ENCODE measurements at places on chromosomes 3 and 15.

GRCh38 chr3:65717676-65718346 lies 320.9 kb downstream of the MAGI1 start:
- no peak for DNase-seq

DNA sequence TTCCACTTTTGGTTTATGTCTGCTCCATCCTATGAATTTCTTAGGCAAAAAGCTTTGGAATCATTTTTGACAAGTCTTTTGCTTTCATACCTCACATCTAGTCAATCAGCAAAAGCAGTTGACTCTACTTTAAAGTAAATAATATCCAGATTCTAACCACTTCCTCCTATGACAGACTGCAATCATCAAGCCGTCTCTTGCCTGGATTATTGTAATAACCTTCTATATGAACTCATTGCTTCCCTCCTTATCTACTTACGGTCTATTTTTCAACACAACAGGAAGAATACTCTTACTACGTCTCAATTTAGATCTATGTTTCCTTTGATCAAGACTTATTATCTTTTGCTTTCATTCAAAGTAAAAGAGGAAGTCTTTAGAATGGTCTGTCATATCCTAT lies 20.7 kb downstream of the CLDN1 start:
- no peak for DNase-seq

DNA sequence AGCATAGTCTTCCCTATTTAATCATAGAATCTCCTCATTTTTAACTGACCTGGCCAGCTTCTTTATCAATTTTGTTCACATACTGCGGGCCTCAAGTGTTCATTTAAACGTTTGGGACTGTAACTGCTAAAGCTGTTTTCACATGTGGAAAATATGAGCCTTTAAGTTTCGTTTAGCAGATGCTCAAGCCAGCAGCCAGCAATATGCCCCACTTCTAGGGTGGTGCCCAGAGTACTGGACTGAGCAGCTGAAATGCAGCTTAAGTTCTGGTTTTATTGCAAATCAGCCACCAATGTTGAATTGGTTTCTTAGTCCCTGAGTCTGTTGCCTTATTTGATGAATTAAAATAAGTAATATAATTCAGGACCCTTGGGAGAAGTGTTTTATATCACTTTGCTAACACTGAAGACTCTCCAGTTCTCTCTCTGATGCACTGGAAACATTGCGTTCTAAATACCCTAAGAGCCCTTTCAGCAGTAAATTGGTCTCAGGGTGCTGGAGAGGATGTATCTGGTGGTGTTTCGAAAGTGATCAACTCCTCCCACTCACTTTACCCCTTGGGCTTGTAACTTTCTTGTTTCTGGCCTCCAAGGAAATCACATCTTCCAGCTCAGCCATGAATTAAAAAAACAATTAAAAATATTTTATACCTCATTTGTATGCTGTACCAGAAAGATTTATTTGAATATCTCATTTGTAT lies 61.7 kb downstream of the B3GALNT1 start:
- DNase-seq = no peak

DNA sequence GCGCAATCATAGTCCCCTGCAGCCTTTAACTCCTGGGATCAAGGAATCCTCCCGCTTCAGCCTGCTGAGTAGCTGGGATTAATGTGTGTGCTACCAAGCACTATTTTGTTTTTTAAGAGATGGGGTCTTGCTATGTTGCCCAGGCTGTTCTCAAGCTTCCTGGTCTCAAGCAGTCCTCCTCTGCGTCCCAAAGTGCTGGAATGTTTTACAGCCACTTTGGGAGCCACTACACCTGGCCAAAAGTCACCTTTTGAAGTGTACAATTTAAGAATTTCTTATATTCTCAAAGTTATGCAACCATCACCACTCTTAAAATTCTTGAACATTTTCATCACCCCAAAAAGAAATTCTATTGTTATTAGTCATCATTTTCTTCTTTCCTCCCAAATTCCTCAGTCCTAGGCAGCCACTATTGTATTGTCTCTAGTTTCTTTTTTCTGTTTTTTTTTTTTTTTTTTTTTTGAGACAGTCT lies 17.8 kb downstream of the CDV3 start:
- DNase-seq = peak; percentile 75

DNA sequence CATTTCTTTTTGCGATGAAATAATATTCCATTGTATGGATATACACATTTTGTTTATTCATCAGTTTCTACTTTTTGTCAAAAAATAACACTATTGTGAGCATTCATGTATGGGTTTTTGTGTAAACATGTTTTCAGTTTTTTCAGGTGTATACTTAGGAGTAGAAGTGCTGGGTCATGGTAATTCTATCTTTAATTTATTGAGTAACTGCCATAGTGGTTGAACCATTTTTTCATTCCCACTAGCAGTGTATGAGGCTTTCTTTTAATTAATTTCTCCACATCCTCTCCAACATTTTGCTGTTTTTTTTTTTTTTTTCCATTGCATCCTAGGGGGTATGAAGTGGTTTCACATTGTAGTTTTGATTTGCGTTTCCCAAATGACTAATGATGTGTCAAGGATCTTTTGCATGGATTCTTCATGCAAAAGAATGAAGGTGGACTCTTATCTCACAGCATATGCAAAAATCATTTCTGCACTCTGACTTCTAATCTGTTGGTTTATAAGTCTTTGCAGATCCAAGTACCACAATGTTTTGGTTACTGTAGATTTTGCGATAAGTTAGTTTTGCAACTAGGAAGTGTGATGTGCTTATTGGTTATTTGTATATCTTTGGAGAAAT lies 12.6 kb downstream of the ATP2C1 start:
- peak; percentile 59 for DNase-seq

DNA sequence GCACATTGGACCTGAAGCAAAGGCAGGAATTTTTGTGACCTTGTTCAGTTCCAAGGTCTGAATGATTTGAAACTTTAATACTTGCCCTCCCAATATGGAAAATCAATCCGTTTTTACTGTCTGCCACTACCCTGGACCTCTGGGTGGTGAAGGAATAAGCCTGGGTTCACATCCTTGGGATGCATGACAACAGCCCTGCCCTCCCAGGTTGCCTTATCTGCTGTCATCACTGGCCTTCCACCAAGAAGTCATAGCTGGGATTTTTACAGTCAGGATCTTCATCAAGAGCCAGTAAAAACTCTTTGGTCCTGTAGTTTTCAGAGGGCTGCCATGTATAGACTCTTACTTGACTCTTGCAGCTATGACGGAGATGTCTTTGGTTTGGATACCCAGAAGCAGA lies 128.6 kb downstream of the MYLK start:
- peak; percentile 33 for DNase-seq

DNA sequence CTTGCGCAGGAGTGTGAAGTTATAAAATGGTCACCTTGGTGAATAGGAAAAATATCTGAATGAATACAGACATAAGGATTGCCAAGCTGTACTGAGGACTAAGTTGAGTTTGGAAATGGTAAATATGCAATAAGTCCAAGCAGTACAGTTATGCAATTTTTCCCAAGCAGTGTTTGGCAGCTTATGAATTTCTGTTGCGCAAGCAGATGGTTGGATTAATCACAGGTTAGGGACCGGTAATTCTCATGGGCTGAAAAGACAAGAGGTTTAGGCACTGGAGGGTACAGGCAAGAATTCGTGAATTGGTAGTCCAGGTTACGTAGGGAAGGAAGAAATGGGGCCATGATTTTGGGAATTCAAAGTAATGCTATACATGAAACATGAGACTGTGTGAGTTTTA lies 210.3 kb downstream of the RAP2B start:
- peak; percentile 84 for DNase-seq

GRCh38 chr15:59420108-59420507 lies 17.9 kb upstream of the FAM81A start:
- DNase-seq = no peak

DNA sequence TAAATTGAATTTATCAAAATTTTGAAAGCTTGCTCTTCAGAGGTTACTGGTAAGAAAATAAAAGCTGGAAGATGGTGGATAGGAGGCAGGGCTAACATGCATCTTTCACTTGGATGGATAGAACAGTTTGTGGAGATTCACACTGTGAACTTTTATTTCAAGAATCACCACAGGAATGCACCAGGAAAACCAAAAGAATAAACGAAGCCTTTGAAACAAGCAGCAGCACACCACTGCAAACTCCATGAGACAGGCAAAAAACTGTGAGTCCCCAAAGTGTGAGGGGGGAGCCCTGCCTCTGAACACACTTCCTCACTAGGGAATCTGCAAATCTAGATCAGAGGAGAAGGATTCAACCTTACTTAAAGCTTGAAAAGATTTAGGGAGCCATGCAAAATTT lies 122.2 kb downstream of the RTP4 start:
- DNase-seq = no peak

GRCh38 chr15:92021792-92022191 lies 168.3 kb downstream of the SLCO3A1 start:
- no peak for DNase-seq

- no peak for DNase-seq
Observed at GRCh38 chr15:82100111-82100929, 54.5 kb upstream of the MEX3B start.

DNA sequence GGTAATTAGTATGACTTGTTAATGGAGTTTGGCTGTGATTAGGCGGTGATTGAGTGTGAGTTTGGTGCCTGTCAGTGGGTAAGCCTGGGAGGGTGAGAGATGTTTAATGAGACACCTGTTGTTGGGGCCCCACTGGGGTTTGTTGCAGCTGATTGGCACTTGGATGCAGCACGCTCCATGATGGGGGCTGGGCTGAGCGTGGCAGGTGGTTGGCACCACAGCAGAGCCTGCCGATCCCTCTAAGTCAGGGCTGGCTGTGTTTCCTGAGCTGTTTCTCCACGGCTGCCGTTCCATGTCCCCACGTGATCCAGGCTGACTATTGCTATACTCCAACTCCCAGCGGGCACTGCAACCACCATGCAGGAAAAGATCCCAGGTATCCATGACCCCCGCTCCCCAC lies 93.5 kb upstream of the ARRDC4 start:
- DNase-seq = no peak

- DNase-seq = no peak
Observed at GRCh38 chr15:90750186-90750585, 33.0 kb downstream of the BLM start.

All from fibroblast of the aortic adventitia (primary cell).